ENCODE measurements at places on chromosomes 7 and 10. TPM values are rescaled to one million over a fixed set of nuclear protein-coding genes. Genes with fewer than 3 reads are reported as not detected.

GRCh38 chr7:107355616-107356015 lies 114.2 kb upstream of the GPR22 start:
- no peak for DNase-seq

- no peak for DNase-seq
Measured at GRCh38 chr10:93703066-93703465, 674 bp upstream of the FRA10AC1 start.

GRCh38 chr10:87605628-87606251 lies 53.9 kb upstream of the PAPSS2 start:
- no peak for DNase-seq

DNA sequence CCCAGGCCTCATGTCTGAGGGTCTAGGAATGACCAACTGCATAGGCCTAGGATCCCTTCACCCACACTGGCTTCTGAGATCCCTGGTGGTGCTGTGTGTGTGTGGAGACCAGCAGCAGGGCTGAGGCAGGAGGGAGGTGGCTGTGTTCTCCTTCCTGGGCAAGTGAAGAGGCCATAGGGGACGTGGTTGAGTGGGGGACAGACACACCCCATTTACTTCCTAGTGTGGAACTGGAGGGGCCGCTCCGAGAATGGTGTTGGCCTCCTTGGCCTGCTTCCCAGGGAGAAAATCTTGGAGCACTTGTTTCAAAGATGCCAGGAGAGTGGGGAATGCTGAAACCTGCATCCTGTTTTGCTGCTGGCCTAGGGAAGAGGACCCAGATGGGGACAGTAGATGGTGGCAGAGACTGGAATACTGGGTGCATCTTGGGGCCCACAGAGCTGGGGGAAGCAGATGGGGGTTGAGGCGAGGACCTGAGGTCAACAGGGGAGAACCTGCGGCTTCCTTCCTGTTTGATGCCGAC lies 19.1 kb downstream of the UBTD1 start:
- DNase-seq, result no peak

The GJD4 gene
- total RNA-seq, result not detected
